Fibroblast of the aortic adventitia (primary cell): ENCODE measurements at places on chromosomes 3 and 15. TPM values are rescaled to one million over a fixed set of nuclear protein-coding genes. Genes with fewer than 3 reads are reported as not detected.

DNA sequence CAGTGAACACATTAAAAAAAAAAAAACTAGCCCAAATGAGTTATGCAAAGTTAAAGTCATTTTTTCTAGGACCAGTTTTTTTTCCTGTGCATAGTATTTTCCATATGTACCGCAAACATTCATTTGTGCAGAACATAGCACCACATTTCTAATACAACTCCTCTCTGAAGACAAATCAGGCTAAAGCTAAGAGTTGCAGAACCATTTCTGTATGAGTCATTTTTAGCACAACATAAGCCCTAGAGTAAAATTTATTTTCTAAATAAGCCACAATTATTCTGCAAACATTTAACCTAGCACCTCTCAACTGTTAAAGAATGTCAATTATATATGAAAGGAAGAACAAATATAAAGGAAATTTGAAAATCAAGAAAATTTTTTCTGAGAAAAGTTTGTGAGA is 375.8 kb downstream of the TIGIT start:
- DNase-seq, result no peak

GRCh38 chr15:96440978-96441377 is 110.5 kb downstream of the NR2F2 start:
- DNase-seq, result no peak

DNA sequence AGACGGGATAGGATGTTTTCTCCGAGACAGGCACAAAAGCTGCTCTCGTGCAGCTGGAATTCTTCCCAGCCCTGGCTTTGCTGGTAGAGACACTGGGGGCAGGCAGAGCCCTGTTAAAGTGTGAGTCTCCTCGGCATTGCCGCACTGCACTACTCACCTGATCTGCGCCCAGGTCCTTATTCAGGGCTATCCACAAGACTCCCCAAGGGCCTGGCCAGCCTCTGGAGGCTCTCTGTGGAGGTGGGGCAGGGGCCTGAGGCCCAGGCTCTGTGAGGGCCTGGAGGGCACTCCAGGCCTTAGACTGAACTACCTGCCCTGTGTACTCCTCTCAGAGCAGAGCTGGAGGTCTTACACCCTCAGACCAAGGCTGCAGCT is 48.4 kb downstream of the KY start:
- no peak for DNase-seq

GRCh38 chr3:127857333-127857732 is 35.0 kb upstream of the MGLL start:
- peak; percentile 28 for DNase-seq

DNA sequence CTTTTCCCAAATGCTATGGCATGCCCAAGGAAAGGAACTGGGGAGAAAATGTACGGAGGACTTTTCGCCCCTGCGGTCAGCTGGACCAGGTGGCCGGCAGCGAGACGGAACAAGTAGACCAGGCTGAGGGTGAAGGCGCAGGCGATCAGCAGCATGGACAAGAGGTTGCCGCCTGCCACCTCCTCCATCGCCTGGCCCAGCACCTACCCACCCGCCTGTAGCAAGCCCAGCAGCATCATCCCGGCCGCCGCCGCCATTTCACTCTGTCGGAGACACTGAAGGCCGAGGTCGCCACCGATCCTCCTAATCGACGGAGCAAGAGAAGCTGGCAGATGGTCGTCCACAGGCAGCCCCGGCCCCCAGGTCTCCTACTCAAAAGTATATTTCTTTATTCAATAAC is 1046.3 kb upstream of the GBE1 start:
- DNase-seq, result no peak

DNA sequence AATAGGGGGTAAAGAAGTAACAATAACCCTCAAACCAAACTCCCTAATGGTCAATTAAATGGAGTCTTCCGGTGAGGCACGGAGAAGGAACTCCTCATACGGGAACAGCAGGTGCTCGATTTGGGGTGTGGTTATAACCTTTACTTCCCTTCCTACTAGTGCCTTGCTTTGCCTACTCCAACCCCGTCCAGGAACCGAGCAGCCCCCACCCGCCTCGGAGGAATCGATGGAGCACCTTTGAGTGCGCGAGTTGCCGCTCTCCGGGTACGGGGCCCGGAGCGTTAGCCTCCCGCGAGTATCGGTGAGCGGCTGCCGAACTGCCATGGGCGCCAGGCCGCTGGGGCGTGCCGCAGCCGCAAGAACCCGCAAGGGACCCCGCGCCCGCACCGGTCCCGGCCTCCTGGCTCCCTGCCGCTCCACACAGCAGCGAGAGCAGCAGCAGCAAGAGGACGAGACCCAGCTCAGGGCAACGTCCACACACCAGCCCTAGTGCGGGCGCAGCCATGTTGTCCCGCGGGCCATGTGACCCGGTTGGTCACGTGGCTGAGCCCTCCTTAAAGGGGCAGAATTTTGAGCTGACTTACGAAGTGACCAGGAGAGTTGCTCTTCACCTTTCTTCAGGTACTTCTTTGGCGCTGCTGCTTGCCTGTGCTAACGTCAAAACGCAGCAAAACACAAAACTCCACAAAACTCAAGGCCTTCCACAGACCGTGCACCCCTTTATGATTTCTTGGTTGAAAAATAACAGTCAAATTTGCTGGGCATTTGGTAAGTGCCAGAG is at the start of gene SUMF1:
Gene SUMF1, minus strand, starts transcription at position 529 of the 781 bp plus-strand sequence. Its CDS starts 24 bp downstream, at position 505.
- peak; percentile 74 for DNase-seq

DNA sequence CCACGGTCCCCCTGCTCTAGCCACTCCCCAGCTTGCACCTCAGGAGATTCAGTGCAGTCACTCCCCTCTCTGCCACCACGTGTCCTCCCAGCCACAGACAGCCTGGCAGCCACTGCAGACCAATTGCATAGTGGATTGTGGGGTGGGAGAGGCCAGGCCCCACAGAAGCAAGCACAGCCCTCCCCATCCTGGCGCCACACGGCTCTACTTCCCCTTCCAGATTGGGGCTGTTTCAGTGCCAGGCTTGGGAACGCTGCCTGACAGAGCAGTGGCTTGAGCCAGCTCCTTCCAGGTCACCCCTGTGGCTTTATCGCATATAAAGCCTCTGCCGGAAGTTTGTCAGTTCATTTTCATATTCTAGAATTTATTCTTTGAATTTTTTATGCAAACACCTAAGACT is 90.7 kb downstream of the TMEM266 start:
- DNase-seq, result no peak

- DNase-seq, result no peak
Measured at GRCh38 chr3:81013360-81013759, 748.1 kb downstream of the GBE1 start.

- DNase-seq, result peak; percentile 54
Measured at GRCh38 chr3:159766563-159767185, 222.0 kb upstream of the IL12A start.

DNA sequence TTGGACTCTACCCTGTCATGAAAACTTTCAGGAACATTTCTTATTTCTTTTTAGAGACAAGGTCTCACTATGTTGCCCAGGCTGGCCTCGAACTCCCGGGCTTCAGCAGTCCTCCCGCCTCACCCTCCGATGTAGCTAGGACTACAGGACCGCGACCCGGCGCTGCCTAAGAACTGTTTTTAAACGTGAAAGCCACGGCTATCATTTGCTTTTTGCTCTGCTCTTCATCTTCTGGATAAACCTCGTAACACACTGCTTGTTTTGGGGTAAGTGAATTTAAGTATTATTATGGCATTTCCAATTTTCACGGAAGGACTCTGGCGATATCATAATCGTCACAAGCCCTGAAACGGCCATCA is 14.3 kb upstream of the CCNL1 start:
- DNase-seq, result no peak

- DNase-seq, result peak; percentile 96
Measured at GRCh38 chr15:72339777-72340177, 19.8 kb upstream of the CELF6 start.

DNA sequence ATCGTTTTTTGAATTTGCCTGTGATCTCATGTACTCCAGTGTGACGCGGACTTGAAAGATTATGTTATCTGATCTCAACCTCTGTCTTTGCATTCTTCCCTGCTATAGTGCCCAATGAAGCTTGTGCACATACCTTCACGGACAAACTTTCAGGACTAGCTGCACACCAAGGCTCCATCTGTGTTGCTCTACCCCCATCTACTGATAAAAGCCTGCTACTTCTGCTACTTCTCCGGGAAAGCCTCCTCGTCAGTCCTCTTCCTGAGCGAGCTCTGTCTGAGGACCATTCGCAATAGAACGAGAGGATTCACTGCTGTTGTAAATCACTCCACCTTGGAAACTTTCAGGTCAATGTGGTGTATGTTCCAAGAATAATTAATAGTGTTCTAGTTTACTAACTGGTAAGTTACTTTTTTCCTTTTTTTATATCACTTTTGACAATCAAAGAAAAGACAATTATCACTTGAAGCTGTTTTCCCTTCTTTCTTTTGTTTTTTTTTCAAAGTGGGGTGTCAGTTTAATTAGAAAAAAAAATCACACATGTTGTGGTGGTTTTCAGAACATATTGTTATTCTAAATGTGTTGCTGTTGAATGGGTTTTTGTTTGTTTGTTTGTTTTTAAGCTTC is 217.6 kb downstream of the ARRDC4 start:
- DNase-seq, result peak; percentile 86

DNA sequence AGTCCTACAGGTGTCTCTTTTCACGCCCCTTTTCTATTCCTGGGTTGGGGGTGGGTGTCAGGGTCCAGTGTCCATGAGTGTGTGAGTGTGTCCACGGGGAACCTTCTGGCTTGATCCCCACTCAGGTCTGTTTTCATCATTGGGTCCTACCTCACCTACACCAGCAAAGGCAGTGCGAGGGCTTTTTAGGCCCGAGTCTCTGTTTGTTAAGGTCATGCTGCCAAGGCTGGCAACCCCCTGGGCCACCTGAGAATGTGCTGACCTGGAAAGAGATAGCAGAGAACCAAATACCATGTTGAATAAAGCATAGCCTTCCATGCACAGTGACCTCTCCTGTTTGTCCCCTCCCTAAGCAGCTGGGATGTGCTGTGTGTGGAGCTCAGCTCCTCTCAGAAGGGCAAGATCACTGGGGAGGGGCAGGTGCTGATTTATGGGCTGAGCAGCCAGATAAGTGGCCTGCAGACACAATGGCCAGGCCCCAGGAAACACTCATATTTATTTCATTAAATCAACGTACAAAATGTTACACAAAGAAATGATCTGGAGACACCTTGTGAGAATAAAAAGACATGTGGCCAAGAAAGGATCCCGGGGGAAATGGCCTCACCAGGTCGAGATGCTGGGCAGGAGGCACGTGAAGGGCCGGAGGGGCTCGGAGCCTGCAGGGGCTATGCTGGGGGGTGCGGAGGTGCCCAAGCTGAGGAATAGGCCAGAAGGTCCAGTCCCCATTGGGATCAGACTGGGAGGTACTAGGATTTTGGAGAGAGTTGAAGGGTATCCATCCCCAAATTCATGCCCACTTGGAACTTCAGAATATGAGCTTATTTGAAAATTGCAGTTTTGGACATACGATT is 36.1 kb downstream of the RAB6B start:
- no peak for DNase-seq

GRCh38 chr3:38651153-38651789 is 1.8 kb upstream of the SCN5A start:
- peak; percentile 56 for DNase-seq

GRCh38 chr15:85493260-85493659 is 112.9 kb downstream of the AKAP13 start:
- no peak for DNase-seq

GRCh38 chr3:120823156-120823555 is 80.6 kb downstream of the GTF2E1 start:
- no peak for DNase-seq

- no peak for DNase-seq
Measured at GRCh38 chr3:98914210-98915080, 12.9 kb upstream of the DCBLD2 start.

- DNase-seq, result no peak
Measured at GRCh38 chr3:74582982-74583381, 31.5 kb downstream of the CNTN3 start.

Gene GMNC
- total RNA-seq, result 0.09 TPM in 1 of 2 replicates, not detected in the other

Gene SIN3A
- 37.3 and 52.9 TPM in 2 replicates for total RNA-seq

Gene ULK4
- total RNA-seq, result 16.1 and 46.8 TPM in 2 replicates

Gene EEF1AKMT4
- 1.6 and 2.5 TPM in 2 replicates for total RNA-seq

Gene FGF12
- total RNA-seq, result 0.08 and 0.36 TPM in 2 replicates

Gene GRK7
- not detected in 2 replicates for total RNA-seq

Gene SERPINI2
- total RNA-seq, result not detected in 2 replicates

Gene MKRN3
- total RNA-seq, result 0.45 and 0.65 TPM in 2 replicates

Gene GOLGA6D
- total RNA-seq, result not detected in 2 replicates

Gene DNASE1L3
- not detected in 2 replicates for total RNA-seq

Gene ACSBG1
- total RNA-seq, result under 0.01 TPM in 1 of 2 replicates, not detected in the other

Gene CCDC191
- total RNA-seq, result 4.2 and 7.4 TPM in 2 replicates

Gene CD200
- total RNA-seq, result 3.3 and 3.7 TPM in 2 replicates

Gene ZPLD1
- total RNA-seq, result 0.33 and 0.45 TPM in 2 replicates
